ENCODE measurements at places on chromosomes 12 and 14.

GRCh38 chr12:126776026-126776655 is 1490.8 kb upstream of the TMEM132C start:
- DNase-seq: no peak

GRCh38 chr12:24522736-24523135 is 426.2 kb downstream of the BCAT1 start:
- DNase-seq: no peak

- no peak for DNase-seq
Observed at GRCh38 chr12:13005649-13006048, 5.6 kb upstream of the HEBP1 start.

DNA sequence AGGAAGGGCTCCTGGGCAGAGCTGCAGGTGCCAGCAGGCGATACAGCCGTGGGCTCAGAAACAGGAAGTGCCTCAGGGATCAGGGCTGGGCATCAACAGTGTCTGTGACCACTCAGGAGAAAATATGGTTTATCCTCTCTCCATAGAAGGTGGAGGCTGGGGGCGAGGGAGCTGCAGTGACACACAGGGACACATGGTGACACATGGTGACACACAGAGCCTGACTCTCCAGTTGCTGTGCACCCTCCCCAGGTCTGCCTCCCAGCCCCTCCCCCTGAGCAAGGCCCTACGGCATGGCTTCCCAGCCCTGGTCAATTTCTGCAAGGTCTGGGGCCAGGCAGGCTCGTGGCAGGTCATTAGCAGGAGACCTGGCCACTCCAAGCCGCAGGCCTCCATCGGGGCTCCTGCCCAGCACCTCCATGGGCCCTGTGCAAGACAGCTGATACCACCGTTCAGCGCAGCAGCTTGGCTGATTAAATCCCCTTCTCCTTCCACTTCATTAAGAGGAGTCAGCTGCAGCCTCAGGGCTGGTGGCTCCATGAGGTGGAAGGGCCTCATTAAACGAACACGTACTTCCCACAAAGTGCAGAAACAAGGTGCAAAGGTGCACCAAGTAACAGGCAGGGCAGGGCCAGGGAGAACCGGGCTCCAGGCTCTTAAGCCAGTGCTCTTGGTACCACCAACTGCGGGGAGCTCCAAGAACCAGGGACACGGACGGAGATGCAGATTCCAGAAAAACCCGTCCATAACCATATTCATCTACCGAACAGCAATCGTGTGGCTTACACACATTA is 60.7 kb downstream of the CCNK start:
- no peak for DNase-seq

GRCh38 chr14:79656056-79656455 is 555.2 kb downstream of the DIO2 start:
- DNase-seq: no peak

- DNase-seq: no peak
Observed at GRCh38 chr12:106840243-106840642, 65.8 kb downstream of the RIC8B start.

GRCh38 chr14:106201376-106201775 is 675.0 kb downstream of the TMEM121 start:
- DNase-seq: no peak

DNA sequence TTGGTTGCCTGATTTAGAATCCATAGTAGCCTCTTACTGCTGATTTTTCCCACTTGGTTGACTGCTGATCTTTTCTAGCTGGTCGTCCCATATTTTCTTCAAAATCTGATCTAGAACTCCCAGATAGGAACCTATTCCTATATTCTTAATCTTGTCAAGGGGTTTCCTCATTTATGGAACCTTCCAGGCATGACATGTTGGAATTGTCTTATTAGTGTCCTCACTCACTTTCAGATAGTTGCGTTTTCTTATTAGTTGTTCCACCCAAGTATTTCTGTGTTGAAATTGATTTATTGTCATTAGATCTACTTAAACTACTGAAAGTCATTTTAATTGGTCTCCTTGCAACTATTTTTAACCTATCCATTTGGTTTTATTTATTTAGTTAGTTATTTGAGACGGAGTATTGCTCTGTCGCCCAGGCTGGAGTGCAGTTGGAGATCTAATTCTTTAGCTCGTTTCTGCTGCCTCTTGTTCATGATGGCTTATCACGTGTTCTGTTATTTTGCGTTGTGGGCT is 25.0 kb downstream of the KTN1 start:
- no peak for DNase-seq

- no peak for DNase-seq
Observed at GRCh38 chr12:125100551-125101434, 35.6 kb downstream of the AACS start.

DNA sequence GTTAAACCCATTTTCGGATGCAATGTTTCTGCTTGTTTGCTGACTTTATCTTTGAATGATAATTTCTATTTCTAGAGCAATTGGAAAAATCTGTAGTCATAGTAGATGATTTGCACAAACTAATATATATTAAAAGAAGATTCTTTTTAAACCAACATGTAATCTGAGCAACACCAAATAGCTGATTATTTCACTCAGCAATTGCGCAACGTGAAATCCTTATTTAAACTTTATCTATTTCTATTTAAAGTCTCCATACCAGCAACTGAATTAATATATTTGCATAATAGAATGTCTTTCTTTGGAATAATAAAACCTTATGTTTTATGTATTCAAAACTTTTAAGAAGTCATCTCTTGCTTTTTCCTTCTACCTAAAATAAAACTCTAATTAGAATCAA is 1132.4 kb downstream of the FLRT2 start:
- DNase-seq: no peak

DNA sequence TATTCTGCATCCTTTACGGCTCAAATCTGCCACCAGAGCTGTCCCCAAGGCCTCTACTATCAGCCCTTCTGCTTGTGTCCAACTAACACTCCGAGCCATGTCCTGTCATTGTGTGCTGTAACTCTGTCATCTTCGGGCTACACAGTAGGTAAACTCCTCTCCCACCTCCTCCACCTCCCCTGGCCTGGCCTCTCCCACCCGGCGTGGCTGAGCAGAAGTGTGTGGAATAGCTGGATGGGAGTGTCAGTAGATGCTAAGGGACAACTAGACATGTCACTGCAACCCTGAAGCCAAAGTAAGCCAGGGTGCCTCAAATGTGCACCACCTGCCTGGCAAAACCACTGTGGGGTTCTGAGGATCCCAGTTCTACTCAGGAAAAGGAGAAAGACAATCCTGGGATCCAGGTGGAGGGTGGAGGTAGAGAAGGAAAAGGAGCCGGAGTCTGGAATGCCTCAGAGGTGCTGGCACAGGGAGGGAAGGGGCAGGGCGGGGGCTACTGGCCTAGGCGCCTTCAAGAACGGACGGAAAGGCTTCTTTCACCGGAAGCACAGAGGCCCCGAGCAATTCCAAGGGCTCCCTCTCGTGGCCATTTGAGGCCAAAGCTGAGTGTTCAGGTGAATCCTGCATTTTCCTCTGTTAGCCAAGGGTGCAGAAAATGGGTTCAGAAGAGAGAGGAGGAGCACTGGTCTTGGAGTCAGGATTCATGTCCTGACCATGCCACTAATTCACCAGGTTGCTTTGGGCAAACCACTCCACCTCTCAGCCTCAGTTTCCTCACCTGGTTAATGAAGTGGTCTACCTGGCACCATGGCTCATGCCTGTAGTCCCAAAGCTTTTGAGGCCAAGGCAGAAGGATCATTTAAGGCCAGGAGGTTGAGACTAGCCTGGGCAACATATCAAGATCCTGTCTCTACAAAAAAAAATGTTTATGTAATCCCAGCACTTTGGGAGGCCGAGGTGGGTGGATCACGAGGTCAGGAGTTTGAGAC is 20.5 kb upstream of the FAM181A start:
- peak; percentile 21 for DNase-seq
